ENCODE measurements at places on chromosomes 5 and 9. TPM values are rescaled to one million over a fixed set of nuclear protein-coding genes. Genes with fewer than 3 reads are reported as not detected.
A peak's percentile ranks its signal among the peaks of the same experiment; 100 is the strongest.

GRCh38 chr5:168822745-168823281 lies 243.6 kb upstream of the PANK3 start:
- DNase-seq = no peak

GRCh38 chr5:98940581-98940980 lies 11.8 kb upstream of the CHD1 start:
- no peak for DNase-seq

DNA sequence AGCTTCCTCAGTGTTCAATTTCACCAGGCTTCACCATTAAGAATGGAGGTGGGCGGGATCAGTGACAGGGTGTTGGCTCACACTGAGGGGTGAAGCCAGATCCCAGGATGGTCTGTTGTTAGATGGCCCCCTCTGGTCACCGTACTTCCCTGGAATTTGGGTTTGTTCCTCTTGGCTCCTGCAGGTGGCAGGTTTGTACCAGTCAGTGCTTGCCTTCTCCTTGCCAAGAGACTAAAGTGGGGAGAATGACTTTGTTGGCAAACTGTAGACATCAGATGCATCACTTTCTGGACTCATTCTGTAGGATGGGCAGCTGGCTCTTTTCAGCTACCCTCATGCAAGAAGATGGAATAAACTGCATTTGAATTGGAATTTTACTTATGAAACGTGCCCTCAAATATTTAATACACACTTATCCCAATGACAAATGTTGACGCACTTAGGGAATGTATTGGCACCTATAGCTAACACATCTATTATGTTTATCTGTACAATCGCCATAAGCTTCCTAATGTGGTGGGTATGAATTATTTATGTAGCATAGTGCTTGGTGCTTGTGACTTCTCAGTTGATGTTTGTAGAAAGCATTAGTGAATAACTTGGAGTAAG lies 31.4 kb upstream of the ANKRD55 start:
- DNase-seq = no peak

DNA sequence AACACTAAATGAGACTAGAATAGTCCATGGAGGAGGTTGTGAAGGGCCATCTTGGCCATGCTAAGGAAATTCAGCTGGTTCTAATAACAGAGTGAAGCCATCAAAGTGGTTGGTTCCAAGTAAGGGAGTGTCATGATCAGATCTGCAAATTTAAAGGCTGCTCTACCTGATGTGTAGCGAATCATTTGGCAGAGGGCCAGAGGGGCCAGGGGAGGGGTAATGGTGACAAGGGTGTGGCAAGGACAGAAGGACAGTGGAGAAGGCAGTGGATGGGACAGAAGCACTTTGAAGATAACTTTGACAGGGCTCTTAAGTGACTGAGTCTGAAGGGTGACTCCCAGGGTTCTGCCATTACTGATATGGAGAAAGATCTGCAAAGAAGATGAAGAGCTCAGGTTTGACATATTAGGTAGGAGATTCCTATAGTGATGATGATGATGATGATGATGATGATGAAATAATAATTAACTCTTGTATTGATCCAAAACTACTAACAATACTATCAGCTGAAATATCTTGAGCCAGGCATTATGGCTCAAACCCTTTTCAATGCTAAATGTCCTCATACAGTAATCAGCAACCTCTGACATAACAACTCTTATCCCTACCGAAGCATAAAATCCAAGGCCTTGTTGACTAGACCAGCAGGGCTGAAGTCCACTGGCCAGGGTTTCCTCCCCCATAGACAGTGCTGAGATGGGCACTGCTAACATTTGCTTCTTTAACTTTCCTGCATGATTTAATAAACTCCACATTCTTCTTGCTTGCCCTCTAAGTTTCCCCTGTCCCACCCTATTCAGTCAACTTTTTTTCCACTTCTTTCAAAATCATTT lies 20.0 kb downstream of the KIAA1191 start:
- DNase-seq = peak; percentile 68

- DNase-seq = no peak
These were observed 322.8 kb upstream of the RFX3 start for GRCh38 chr9:3848445-3849114.

GRCh38 chr9:22773501-22774220 lies 327.0 kb downstream of the DMRTA1 start:
- DNase-seq = no peak

- peak; percentile 54 for DNase-seq
These were observed 102.5 kb upstream of the GABRP start for GRCh38 chr5:170681013-170681433.

- DNase-seq = no peak
These were observed 3.2 kb downstream of the STARD4 start for GRCh38 chr5:111509119-111509518.

GRCh38 chr9:137366445-137366810 lies 56.5 kb downstream of the EXD3 start:
- no peak for DNase-seq

- DNase-seq = no peak
These were observed 305.7 kb downstream of the ACTL7B start for GRCh38 chr9:108550106-108550505.

- DNase-seq = no peak
These were observed 1.5 kb downstream of the RNF208 start for GRCh38 chr9:137220317-137221094.

GRCh38 chr9:137752426-137752825 lies 125.2 kb upstream of the CACNA1B start:
- DNase-seq = no peak

The BOD1 gene
- total RNA-seq = 16.0 TPM

The SLC36A1 gene
- total RNA-seq = 3.9 TPM

The ITGA2 gene
- 0.42 TPM for total RNA-seq

The PCAT7 gene
- 0.67 TPM for total RNA-seq

The PCDHB14 gene
- 0.47 TPM for total RNA-seq

The ZNF658 gene
- 1.0 TPM for total RNA-seq

All from liver (tissue), 10 donors.